GOT3 (cell line): ENCODE measurements at places on chromosomes 2 and 18.

DNA sequence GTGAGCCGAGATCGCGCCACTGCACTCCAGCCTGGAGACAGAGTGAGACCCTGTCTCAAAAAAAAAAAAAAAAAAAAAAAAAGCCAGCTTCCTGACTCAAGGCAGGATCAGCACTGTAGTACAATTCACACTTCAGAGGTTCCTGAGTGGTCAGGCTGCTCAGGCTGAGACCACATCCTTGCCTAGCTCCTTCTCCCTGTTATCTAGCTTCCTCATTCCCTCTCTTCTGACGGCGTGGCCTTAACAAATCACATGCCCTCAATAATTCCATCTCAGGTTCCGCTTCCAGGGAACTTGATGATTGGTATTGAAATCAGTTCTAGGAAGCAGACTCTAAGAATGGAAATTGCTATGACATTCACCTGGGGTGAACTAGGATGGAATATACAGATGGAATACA, 29.8 kb upstream of the KDM3A start:
- no peak for DNase-seq

- no peak for DNase-seq
These were observed 572 bp upstream of the ZNF516 start for GRCh38 chr18:76495435-76496193.

DNA sequence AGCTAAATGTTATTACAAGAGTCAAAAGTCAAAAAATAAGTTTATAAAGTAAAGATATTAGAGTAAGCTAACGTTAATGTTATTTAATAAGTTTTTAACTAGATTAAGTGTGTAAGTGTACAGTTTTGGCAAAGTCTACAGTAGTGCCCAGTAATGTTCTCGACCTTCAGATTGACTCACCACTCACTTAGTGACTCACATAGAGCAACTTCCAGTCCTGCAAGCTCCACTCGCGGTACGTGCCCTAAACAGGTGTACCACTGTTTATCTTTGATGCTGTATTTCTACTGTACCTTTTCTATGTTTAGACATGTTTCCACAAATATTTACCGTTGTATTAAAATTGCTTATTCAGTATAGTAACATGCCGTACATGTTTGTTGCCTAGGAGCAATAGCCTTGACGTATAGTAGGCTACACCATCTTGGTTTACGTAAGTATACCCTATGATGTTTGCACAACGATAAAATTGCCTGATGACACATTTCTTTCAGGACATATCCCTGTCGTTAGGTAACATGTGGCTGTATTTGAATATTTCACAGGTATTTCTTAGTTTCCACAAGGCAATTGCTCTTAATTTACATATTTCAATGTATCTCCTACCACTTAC, 1641.9 kb upstream of the PIK3C3 start:
- no peak for DNase-seq

- no peak for DNase-seq
These were observed 132.3 kb upstream of the RND3 start for GRCh38 chr2:150619607-150620330.

- DNase-seq: no peak
These were observed 638.7 kb downstream of the ZEB2 start for GRCh38 chr2:143881246-143881645.

- no peak for DNase-seq
These were observed 180.3 kb downstream of the EIPR1 start for GRCh38 chr2:3197308-3197707.

- DNase-seq: no peak
These were observed 31.6 kb upstream of the CASP10 start for GRCh38 chr2:201151127-201151981.

- peak; percentile 15 for DNase-seq
These were observed 130.5 kb downstream of the PXDN start for GRCh38 chr2:1613731-1614354.

GRCh38 chr2:237642038-237642734, 14.8 kb downstream of the LRRFIP1 start:
- DNase-seq: no peak

GRCh38 chr18:29181151-29181901, 1004.4 kb upstream of the CDH2 start:
- no peak for DNase-seq

- DNase-seq: no peak
These were observed 35.0 kb downstream of the EPB41L3 start for GRCh38 chr18:5508821-5509220.

DNA sequence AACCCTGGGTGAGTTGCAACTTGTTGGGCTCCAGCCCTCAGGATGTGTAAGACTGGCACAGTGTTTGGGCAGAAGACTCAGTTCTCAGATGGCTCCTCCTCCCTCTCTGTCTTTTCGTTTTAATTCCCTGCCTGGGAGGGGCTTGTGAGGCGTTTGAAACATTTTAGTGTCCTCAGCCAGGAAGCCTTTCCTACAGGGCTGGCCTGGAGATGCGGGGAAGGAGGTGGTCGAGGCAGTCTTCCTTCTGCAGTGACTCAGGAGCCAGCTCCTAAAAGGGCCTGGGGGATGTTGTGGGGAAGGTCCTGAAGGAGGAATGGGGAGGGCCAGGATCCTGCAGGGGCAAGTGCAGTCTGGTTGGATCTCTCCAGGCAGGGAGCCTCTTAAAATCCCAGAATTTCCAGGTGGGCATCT, 22.1 kb upstream of the IGFBP5 start:
- peak; percentile 9 for DNase-seq

DNA sequence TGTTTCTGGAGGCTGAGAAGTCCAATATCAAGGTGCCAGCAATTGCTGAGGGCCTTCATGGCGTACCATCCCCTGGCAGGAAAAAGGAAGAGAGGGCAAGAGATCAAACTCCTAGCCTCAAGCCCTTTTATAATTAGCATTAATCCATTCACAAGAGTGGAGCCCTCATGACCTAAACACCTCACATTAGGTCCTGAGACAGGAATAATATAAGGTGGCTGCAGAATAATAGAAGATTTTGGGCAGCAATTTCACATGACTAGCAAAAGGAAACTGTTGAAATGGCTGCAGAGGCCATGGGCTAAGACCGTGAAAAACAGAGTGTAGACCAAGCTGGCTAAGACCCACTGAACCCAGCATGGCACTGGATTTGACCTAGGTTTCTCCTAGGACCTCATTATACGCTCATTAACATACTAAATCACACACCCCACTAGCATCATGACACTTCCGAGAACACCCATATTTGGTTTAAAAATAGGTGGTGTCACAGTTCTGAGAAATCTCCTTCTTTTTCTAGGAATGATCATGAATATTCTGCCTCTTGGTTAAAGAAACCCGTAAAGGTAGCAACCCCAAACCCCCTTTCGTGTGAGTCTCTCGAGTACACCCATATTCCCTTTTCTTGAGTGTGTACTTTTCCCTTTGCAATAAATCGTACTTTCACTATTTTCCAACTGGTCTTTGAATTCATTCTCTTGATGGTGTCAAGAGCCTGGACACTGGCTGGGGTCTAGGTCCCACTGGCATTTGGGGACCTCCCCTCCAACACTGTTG, 3.1 kb upstream of the MYCN start:
- DNase-seq: no peak

DNA sequence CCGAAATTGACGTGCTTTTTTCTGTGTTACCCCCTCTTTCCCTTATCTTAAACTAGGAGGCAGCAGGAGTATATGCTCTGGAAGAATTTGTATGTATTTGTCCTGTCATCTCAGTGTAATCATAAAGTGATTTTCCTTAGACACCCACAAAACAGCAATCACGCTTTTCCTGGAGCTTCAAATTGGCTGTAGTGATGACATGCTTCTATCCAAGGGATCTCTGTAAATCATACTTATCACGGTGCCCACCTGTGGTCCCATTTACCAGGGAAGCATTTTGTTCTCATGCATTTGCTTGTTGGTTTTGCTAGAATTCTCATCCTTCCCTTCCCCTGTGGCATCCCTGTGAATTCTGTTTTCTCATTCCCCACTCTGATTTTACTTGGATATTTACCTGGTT, 220.8 kb upstream of the THUMPD2 start:
- DNase-seq: no peak

DNA sequence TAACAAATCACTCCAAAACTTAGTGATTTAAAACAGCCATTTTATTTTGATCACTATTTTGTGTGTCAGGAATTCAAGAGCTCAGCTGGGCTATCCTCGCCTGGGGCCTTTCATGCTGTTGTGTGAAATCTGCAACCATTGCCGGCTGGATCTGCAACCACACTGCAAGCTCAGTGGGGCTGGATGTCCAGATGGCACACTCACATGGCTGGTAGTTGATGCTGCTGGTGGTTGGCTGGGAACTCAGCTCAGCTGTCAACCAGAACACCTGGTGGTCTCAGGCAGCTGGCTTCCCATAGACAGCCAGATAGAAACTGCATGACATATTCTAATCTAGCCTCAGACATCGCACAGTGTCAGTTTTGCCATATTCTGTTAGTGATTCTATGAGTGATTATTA, 30.6 kb upstream of the AP1S3 start:
- no peak for DNase-seq

GRCh38 chr2:80947601-80948130, 643.1 kb upstream of the LRRTM1 start:
- DNase-seq: no peak

DNA sequence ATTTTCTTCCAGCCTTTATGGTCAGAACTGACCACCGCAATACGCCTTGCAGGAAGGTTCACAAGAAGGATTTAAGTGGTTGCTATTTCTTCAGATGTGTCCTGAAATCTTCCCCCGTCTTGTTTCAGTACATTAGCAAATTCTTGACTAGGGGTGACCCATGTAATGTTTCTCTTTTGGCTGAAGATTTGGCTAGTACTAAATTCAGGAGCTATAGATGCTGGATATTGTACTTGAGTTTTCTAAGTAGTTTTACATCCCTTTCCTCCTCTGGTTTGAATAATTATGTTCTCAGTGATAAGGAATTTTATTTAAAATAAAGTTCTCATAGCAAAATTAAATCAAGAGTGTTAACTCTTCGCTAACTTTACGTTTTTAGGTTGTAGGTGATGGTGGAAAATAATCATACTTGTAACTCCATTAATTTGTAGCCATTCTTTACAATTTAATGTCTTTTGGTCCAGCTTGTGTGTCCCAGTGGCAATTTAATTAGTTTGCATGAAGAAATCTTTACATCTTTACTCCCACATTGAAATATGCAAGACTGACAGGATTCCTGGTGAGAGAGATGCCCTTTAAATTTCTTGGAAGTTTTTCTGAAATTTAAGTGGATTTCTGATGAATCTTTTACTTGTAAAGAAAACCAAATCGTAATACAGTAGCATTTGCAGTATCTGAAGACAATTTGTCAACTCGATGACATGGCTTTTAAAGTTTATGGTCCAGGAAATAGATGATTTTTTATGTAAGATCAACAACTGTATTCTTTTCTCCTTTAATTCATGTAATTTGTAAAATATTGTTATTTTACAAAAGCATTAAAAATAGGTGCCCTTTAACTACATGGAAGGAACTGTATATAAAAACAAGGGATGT, 2.8 kb downstream of the PHLPP1 start:
- no peak for DNase-seq

GRCh38 chr2:190882856-190883582, 2.4 kb downstream of the GLS start:
- DNase-seq: no peak

- no peak for DNase-seq
These were observed 4.1 kb downstream of the SPATS2L start for GRCh38 chr2:200310545-200310971.

GRCh38 chr2:169765523-169765922, 31.9 kb downstream of the KLHL23 start:
- no peak for DNase-seq

- DNase-seq: no peak
These were observed 28.0 kb downstream of the CNGA3 start for GRCh38 chr2:98374286-98374685.

GRCh38 chr2:98269274-98269673, 77.0 kb upstream of the CNGA3 start:
- DNase-seq: no peak

DNA sequence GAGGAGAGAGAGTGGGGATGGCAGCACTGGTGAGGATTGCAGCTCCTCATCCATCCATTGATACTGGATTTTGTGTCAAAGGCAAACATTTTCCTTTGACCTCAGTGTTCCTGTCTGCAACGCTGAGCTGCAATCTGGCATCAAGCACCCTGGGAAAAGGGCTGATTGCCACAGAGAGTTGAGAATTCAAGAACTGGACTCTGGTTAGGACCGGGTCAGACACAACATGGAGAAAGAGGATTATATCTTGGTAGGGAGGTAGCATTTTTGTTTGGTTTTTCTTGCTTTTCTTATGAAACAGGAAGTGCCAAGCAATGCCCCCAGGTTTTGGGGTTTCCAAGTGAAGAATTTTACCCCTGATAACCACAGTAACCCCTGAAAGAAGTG, 81.9 kb upstream of the PKDCC start:
- no peak for DNase-seq

- no peak for DNase-seq
These were observed 16.0 kb downstream of the YPEL5 start for GRCh38 chr2:30162806-30163205.

GRCh38 chr2:137172162-137172561, 406.8 kb downstream of the THSD7B start:
- no peak for DNase-seq

DNA sequence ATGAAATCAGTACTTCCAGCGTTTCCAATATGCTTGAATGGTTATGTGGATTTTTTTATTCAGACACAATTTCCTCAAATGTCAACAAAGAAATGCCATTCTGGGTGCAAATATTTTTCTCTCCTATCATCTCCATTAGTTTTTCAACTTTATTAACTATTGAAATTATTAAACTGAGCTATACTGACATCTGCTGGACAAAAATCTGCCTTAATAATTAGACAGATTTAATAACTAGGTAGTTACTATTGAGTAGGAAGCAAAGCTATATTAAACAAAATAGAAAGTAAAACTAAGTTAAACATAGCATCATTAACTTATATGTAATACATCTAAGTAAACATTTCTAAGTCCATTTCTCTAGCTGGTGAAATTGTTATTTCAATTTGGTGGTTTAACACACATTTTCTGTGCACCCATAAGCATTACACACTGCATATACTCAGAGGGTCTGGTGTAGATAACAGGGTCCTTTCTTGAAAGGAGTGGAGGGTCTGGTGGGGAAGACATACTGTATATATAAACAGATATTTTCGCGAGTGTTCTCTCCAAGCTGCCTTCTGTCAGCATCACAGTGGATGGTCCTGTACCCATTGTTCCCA, 77.0 kb downstream of the LANCL1 start:
- DNase-seq: no peak

DNA sequence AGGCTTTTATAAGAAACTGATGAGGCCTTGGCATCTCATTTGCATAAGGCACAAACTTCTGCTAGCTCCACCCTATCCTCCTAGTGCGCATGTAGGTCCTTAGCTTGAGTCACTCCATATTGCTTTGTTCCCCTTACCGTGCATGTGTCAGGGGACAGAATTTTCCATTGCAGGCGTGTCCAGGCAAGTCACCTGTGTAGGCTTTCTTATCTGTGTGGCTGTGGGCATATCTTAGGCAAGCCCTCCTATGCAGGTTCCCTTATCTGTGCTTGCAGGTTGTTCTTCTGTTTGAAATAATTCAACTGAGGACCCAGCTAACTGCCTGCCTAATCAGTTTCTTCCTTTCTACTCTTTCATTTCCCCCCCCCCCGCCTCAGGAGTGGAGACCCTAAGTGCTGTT, 63.3 kb upstream of the CDCA7 start:
- no peak for DNase-seq
